Activated gamma-delta T cell treated with anti-CD3 and anti-CD28 coated beads, Interleukin-2, amount 50 U/mL, for 16 hours (primary cell): ENCODE measurements at places on chromosomes 7 and 10.

- DNase-seq: no peak
These were observed 10.1 kb downstream of the CARD11 start for GRCh38 chr7:3033581-3033980.

- no peak for DNase-seq
These were observed 46.3 kb downstream of the PDSS1 start for GRCh38 chr10:26743841-26744240.

DNA sequence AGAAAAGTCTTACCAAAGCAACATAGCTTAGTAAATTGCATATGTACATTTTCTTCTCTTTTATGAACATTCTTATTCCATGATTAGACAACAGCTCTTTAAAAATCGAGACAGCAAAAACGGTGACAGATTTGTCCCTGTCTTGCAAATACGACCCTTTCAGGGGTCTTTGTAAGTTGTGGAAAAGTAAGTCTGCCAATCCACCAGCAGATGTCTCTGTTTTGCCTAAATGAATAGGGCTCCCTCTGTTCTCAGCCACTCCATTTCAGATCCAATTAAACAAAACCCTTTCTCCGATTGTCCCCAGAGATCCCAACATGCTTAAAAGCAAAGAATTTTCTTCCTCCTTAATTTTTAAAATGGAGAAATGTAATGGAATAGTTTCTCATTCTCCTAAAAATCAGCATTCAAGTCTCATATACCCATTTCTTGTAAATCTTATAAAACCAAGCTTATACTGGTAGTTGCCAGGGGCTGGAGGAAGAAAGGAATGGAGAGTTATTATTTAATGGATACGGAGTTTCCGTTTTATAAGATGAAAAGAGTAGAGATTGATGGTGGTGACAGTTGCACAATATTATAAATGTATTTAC, 61.0 kb upstream of the NFE2L3 start:
- DNase-seq: no peak

- no peak for DNase-seq
These were observed 243.5 kb upstream of the ZNF32 start for GRCh38 chr10:43892062-43892770.

- DNase-seq: no peak
These were observed 304.9 kb upstream of the KAT6B start for GRCh38 chr10:74521526-74521925.

GRCh38 chr10:62437696-62438095, 63.5 kb downstream of the ZNF365 start:
- DNase-seq: no peak

DNA sequence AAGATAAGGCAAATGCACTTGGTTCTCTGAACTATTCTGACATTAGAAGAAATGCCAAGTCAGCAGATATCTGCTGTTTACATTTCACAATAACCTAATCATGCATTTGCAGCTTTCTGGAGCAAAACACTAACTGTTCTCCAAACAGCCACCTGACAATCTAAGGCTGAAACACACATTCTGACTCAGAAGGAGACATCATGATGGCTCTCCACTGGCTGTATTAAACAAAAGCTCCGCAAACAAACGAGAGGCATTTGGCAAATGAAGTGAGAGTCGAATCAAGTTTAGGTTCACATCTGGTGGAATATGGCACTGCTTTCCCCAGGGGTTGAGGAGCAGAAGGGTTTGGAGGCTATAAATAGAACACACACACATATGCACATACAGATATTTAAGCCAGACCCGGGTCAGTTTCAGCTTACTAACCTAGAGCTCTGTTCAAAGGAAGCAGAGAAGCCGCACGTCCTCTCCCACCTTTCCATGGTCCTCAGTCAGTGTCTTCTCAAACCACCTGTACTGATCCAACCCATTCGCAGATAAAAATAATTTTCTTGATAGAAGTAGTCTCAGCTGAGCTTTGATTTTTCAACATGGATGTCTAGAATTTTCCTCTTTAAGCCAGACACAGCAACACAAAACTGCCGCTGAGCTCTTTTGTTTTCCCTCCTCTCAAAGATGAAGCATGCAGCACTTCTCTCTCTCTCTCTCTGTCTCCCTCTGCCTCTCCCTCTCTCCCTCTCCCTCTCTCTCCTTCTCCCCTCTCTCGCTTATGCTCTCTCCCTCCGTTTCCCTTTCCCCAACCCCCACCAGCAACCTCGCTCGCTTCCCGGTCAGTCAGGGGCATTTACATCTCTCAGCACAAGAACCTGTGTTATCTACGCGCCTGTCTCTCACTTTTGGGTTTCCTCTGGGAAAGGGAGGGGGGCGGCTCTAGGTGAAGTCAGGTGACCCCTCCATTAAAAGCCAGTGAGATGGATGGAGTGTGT, 682.8 kb downstream of the MAGI2 start:
- no peak for DNase-seq

DNA sequence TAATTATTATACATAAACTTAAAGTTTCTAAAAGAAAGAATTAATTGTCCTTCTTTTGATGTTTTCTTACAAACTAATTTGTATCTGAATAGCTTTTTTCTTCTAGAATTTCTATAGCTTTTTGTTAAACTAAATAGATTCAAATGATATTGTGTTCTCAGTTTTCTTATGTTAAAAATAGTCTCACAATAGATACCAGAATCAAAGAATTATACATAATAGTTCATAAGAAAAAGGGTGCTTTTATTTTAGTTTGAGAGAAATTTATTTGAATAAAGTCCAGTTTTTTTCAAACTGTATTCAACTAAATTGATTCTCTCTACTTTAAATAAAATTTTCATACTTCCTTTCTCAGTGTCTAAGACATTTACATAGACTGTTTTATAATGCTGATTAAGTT, 274.8 kb downstream of the SEMA3D start:
- no peak for DNase-seq

- no peak for DNase-seq
These were observed 5.7 kb downstream of the HOXA5 start for GRCh38 chr7:27137640-27138315.

- DNase-seq: no peak
These were observed 99.0 kb downstream of the PTPRE start for GRCh38 chr10:128005858-128006257.

- DNase-seq: no peak
These were observed 36.0 kb downstream of the CLIP2 start for GRCh38 chr7:74325210-74325565.

DNA sequence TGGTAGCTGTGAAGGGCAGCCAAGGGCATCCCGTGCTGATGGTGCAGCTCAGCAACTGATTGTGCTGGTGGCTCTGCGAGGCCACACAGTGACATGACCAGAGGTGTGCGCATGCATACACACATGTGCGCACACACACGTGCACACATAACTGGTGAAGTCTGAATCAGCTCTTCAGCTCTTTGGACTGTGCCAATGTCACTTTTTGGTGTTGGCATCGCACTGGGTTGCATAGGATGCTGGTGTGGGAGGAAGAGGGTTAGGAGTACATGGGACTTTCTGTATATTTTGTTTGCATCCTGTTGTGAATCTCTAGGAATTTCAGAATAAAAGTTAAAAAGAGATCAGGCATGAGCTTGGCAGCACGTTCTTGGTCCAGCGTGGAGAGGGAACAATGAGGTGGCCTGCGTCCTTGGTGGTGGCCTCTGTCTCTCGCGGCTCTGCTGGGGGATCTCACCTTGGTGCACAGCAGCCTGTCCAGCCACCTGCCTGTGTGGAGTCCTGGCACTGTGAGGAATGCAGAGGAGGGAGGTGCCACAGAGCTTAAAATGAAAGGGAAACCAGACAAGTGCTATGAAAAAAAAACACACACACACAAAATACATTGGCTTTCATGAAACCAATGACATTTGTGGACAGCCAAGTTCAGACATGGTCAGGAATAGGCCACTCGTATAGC, 124.0 kb downstream of the TRRAP start:
- DNase-seq: no peak

- no peak for DNase-seq
These were observed 23.0 kb upstream of the GRID1 start for GRCh38 chr10:86389441-86390193.

GRCh38 chr7:26381476-26382353, 90.1 kb downstream of the SNX10 start:
- no peak for DNase-seq

- peak; percentile 48 for DNase-seq
These were observed at the start of gene FUOM for GRCh38 chr10:133357285-133358161. Gene FUOM, minus strand, starts transcription at chr10:133358019. Its CDS starts 12 bp downstream, at chr10:133358007.

DNA sequence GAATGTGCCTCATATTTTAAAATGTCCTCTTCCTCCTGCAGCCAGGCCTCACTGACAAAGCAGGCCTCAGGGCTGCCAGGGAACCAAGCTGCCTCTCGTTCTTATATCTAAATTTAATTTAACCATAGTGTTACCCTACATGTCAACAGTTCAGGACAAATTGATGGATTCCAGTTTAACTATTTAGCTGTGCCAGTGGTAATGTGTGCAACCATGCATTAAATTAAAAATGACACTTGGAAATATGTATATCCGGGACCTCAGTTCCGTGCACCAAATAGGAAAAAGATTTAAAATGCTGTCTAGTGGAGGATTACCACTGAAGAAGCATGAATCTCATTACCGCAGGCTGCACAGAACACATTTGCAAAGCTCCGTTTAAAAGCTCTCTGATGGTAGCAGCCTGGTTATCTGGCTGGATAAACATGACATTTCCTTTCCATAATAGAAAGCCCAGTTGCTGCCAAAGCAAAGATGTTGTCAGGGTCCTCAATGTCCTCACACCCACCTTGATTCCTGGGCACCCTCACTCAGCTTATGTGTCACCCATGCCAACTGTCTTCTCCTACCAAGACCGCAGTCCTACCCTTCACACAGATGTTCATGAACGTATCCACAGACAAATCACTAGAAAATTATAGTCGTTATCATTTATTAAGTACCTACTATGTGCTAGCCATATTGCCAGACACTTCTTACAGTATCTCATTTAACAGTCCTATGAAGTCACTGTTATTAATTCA, 73.3 kb upstream of the FRMD4A start:
- DNase-seq: no peak

DNA sequence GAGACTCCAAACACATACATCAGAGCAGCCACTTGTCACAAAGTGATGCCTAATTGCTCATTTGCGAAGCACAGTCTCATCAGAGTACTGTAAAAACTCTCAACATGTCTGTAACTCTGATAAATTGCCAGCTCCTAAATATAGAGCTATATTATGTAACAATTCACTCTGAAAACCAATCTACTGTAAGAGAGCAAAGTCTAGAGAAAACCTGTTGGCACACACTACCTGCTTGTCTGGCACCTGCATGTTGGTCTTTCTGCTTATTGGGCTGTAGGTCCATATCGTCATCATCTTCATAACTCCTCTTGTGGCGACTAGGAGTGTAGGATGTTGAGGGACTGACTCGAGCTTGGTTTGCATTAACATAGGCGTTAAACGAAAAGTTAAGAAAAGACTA, 19.8 kb downstream of the MCMBP start:
- no peak for DNase-seq

DNA sequence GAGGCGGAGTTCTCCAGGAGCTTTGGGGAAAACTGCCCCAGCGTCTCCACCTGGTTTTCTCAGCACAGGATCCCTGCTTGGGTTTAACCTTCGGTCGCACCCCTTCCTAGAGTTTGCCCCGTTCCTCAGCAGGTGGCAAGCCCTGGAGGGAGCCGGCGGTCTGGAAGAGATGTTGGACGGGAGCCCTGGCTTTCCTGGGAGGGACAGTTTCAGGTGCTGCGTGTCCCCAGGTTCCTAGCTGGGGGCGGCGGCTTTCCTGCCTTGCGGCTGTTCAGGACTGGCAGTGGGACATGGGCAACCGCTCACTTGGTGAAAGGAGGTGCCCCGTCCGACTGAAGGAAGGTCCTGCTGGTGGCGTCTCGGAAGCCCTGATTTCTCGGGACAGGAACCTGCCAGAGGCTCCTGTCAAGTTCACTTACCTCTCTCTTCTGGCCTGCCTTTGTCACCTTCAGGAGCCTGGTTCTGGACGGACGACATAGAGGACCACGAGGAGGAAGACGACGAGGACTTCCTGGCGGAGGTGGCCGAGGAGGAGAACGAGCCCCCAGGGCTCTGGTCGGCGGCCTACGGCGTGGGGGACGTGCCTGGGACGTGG, 14.8 kb downstream of the ZNF316 start:
- DNase-seq: no peak

- DNase-seq: no peak
These were observed 18.9 kb downstream of the ATP6V1F start for GRCh38 chr7:128881458-128882125.

- DNase-seq: no peak
These were observed 23.0 kb upstream of the SVIL start for GRCh38 chr10:29657719-29658274.
